ENCODE measurements at places on chromosomes 5 and 9. TPM values are rescaled to one million over a fixed set of nuclear protein-coding genes. Genes with fewer than 3 reads are reported as not detected.

GRCh38 chr5:150670275-150670947 lies 9.4 kb downstream of the MYOZ3 start:
- no peak for DNase-seq

GRCh38 chr9:37215830-37216229 lies 95.5 kb downstream of the ZCCHC7 start:
- DNase-seq = no peak

DNA sequence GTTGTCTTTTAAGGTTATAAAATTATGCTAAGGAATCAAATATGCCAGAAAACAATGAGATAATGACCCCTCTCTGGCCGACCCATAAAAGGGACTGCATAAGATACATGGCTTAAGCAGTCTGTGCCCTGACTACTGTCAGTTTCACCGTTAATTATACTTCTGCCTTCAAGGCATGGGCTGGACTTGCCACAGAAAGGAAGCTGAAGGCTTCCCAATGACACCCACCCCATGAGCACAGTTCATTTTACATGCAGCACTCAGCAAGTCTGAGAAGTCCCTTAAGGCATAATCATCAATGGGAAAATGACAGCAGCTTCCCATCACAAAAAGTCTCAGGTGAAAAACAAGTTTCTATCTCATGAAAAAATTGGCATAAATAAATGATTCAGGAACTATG lies 175.6 kb downstream of the GLIS3 start:
- no peak for DNase-seq

The NR4A3 gene
- 10.5 TPM for total RNA-seq

The CNTNAP3B gene
- not detected for total RNA-seq

- no peak for DNase-seq
These were observed 263.4 kb downstream of the GRIA1 start for GRCh38 chr5:153753645-153754432.

DNA sequence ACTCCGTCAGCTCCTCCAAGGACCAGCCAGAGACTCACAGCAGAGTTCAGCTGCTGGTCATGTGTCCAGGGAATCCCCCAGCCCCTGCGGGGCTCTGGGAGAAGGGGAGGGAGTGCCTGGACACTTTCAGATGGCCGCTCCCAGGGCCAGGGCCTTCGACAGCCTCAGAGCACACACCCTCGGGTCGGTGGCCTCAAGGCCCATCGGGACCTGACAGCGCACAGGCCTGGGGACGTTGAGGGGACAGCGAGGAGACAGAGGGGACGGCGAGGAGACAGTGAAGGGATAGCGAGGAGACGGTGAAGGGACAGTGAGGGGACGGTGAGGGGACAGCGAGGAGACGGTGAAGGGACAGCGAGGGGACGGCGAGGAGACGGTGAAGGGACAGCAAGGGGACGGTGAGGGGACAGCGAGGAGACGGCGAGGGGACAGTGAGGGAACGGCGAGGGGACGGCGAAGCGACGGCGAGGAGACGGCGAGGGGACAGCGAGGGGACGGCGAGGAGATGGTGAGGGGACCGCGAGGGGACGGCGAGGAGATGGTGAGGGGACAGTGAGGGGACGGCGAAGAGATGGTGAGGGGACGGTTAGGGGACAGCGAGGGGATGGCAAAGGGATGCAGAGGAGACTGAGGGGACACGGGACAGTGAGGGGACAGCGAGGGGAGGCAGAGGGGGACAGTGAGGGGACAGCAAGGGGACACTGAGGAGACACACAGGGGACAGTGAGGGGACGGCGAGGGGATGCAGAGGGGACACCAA lies 47.3 kb downstream of the SLC12A7 start:
- no peak for DNase-seq

- DNase-seq = no peak
These were observed 270.3 kb upstream of the MAP3K1 start for GRCh38 chr5:56545016-56545415.

The IRX2 gene
- total RNA-seq = not detected

GRCh38 chr5:170880084-170880483 lies 18.3 kb downstream of the RANBP17 start:
- no peak for DNase-seq

DNA sequence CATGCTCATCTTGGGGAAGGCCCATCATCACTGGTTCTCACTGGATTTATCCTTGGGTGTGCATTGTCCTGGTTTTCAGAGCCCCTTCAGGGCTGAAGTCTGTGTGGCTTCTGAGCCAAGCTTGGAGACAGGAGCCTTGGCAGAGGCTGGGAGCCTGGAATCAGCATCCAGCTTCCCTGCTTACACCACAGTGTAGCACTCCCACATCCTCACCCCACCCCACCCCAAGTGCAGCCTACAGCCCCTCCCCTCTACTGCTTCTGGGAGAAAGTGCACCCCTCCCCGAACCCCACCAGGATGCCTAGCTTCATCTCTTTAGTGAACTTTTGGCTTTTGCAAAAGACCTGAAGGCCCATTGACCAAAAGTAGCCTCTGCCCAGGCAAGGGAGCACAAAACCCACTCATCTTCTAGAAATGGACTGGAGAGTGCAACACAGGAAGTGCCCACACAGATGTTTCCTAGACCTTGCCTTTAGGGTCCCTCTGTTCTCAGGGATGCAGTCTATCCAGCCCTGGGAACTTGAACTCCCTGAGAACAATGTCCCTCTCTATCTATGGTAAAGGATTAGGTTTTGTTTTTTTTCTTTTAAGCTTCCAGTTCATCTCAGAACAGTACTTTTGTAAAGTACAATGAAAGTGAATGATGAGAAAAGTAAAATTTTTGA lies 189.7 kb downstream of the PALM2AKAP2 start:
- no peak for DNase-seq

DNA sequence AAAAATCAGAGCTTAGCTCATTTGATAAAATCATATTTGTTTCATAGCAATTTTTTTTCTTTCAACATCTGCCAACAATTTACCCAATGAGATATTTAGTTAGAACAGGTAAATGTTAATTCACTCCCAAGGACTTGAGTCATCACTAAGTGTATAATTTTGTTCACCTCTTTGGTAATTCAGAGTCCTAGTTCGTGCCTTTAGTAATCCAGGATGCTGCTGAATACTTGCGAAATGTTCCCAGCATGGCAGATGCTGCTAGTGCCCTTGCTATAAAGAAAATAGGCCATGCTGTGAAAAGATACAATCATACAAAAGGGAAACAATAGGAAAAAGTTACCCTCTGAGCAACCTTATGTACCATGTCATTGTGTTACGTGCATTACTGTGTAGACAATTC lies 210.5 kb downstream of the CSNK1G3 start:
- DNase-seq = no peak

The SARDH gene
- total RNA-seq = 6.5 TPM

The GRK6 gene
- 178 TPM for total RNA-seq

- DNase-seq = no peak
These were observed 10.1 kb downstream of the LCN12 start for GRCh38 chr9:136962163-136962562.

The TICAM2 gene
- 2.0 TPM for total RNA-seq

DNA sequence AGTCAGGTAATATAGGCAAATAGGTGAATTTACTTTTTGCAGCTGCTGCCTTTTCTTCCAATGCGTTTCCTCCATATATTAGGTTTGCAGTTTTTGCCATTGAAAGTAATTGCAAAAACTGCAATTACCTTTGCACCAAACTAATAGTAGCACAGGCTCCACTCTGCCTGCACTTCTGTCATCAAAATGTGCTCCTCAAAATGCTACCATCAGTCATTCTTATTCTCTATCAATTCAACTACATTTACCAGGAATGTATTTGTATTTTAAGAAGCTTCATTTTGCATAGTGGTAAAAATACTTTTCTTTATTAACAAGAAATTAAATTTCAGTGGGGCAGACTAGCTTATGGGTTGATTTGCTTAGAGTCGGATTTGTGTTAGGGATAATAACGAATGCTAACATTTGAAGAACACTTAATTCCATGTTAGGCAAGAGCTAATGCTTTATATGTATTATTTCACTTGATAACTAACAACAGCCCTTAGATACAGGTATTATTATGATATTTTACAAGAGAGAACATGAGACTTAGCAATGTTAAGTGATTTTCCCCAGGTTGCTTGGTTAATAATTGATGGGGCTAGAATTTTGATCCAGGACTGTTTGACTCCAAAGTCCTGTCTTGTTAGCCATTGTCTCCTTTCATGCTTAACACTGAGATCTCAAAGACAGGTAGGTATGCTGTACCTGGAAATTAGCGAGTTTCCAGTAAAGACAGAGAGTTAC lies 300.4 kb downstream of the MAN2A1 start:
- no peak for DNase-seq

The PURA gene
- total RNA-seq = 12.3 TPM

The TMEFF1 gene
- 0.95 TPM for total RNA-seq

The ADGRD2 gene
- total RNA-seq = not detected

GRCh38 chr9:77598524-77598923 lies 49.6 kb downstream of the GNA14 start:
- DNase-seq = no peak

- no peak for DNase-seq
These were observed 195.4 kb downstream of the MPDZ start for GRCh38 chr9:13083963-13084528.

DNA sequence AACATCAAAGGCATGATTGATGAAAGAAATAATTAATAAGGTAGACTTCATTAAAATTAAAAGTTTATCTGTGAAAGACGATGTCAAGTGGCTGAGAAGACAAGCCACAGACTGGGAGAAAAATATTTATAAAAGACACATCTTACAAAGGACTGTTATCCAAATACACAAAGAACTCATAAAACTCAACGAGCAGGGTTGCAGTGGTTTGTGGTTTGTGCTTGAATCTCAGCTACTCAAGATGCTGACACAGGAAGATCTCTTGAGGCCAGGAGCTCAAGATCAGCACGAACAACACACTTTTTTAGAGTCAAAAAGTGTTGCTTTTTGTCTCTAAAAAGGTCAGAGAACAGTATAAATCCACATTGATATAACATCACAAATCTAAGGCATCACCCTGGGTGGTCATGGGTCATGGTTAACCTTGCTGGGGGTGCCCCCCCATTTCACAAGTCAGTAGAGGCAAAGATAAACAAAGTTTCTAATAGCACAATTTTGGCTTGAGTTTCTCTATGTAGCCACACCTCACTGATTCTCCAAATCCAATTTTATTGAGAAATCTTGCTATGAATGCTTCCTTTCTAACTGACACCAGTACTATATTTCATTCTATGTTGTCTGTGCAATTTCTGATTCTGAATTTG lies 342.9 kb upstream of the RPS23 start:
- no peak for DNase-seq

DNA sequence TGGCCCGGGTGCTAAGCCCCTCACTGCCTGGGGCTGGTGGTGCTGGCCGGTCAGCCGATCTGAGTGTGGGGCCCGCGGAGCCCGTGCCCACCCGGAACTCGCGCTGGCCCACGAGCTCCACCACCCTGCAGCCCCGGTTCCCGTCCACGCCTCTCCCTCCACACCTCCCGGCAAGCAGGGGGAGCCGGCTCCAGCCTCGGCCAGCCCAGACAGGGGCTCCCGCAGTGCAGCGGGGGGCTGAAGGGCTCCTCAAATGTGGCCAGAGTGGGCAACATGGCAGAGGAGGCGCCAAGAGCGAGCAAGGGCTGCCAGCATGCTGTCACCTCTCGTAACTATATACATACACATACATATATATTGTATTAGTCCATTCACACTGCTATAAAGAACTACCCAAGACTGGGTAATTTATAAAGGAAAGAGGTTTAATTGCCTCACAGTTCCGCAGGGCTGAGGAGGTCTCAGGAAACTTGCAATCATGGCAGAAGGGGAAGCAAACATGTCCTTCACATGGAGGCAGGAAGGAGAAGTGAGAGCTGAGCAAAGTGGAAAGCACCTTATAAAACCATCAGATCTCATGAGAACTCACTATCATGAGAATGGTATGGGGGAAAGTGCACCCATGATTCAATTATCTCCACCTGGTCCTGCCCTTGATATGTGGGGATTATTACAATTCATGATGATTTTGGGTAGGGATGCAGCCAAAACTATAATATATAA lies 56.8 kb downstream of the LIX1 start:
- DNase-seq = no peak

The LCN2 gene
- not detected for total RNA-seq

The MPDZ gene
- total RNA-seq = not detected

DNA sequence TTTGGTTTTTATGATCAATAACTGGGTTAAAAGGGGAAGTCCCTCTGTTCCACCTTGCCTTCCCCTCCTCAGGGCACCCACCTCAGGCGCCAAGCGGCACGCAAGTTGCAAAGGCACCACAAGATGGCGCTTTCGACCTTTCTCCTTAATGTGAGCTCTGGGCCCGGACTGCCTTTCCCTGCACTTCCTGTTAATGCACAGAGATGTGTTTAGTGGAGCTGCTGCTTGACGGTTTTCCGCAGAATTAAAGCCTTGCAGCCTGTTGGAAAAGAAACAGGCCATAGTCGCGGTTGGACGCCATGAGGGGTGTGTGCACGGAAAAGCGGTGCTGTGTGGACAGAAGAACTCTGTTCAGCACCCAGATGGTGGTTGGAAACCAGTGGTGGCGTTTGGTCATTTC lies 17.9 kb downstream of the CXCL14 start:
- DNase-seq = peak; percentile 84

- no peak for DNase-seq
These were observed 173.7 kb downstream of the CARTPT start for GRCh38 chr5:71892641-71893365.

DNA sequence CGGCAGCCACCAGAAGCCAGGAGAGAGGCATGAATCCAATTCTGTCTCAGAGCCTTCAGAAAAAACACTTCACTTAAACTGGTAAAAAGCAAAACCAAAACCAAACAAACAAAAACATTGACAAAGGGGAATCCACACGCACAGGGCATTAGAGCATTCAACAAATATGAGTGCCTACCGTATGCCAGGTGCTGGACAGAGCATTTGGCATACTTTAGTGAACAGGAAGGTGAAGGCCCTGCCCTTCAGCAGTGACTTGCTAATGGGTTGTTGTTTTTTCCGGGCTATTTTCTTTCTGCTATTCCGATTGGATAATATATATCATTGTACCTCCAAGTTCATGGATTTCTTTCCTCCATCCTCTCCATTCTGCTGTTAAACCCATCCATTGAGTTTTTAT lies 71.7 kb upstream of the RUFY1 start:
- no peak for DNase-seq

GRCh38 chr5:145887217-145887616 lies 14.4 kb upstream of the GRXCR2 start:
- no peak for DNase-seq

- no peak for DNase-seq
These were observed 48.6 kb downstream of the PHF2 start for GRCh38 chr9:93624977-93625376.

GRCh38 chr5:149267241-149267973 lies 4.3 kb upstream of the AFAP1L1 start:
- DNase-seq = no peak

- no peak for DNase-seq
These were observed 385.9 kb upstream of the TLE4 start for GRCh38 chr9:79185866-79186265.

- DNase-seq = no peak
These were observed 12.6 kb downstream of the LRSAM1 start for GRCh38 chr9:127463911-127464310.
